ENCODE measurements at places on chromosomes 6 and 20. TPM values are rescaled to one million over a fixed set of nuclear protein-coding genes. Genes with fewer than 3 reads are reported as not detected.

DNA sequence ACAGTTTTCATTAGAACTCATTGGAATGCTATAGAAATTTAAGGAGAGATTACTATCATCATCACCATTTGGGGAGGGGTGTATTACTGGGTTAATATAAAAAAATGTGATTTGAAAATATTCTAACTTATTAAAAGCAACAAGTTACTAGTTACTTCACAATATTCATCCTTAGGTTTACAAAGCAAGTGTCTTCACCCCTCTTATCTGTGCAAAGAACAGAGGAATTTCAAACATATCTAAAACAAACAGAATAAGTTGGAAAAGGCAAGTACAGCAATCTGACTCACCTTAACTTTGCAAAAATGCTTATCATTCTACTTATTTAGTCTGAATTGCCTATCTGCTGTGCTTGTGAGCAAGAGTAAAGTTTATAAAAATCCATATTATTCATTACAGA lies 32.9 kb downstream of the DCBLD1 start:
- DNase-seq: no peak

DNA sequence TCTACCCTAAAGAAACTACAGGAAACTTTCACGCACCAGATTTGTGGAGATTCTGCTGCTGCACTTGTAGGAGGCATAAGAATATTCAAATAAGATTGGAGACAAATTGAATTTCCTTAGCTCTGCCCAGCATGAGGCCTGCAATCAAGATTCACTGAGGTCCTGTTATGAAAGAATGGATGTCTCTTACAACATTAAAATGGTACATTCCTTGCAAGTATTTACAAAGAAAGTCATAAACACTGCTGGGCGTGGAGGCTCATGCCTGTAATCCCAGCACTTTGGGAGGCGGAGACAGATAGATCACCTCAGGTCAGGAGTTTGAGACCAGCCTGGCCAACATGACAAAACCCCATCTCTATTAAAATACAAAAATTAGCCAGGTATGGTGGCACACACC lies 74.0 kb upstream of the MAP3K4 start:
- no peak for DNase-seq

DNA sequence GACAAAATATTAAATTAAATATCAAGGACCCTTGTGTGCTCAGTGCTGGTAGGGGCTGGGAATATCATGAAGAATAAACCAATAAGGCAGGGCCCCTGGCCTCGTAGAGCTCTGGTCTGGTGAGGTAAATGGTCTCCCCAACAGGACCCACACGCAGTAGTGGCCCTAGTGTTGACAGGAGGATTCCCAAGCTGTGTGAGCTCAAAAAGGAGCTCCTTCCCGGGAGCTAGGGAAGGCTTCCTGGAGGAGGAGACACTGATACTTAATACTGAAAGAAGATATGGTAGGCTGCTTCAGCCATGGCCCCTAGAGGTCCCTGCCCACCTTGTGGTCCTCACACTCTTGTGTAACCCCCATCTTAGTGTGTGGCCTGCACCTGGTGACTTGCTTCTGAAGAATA lies 209.1 kb downstream of the NFATC2 start:
- no peak for DNase-seq

GRCh38 chr20:6115221-6115895 lies 7.5 kb downstream of the FERMT1 start:
- no peak for DNase-seq

DNA sequence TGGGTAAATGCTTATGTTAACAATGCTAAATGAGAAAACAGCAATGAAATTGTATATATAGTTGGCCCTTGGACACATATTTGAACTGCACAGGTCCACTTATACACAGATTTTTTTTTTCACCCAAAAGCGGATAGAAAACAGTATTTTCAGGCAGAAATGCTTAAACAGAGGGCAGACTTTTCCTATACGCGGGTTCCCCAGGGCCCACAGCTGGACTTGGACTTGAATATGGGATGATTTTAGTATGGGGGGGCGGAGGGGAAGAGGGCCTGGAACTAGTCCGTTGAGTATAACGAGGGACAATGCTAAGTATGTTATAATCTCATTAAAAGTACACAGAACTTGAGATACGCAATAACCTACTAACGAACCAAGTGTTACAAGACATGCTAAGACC lies 1.1 kb upstream of the PRSS35 start:
- DNase-seq: no peak

DNA sequence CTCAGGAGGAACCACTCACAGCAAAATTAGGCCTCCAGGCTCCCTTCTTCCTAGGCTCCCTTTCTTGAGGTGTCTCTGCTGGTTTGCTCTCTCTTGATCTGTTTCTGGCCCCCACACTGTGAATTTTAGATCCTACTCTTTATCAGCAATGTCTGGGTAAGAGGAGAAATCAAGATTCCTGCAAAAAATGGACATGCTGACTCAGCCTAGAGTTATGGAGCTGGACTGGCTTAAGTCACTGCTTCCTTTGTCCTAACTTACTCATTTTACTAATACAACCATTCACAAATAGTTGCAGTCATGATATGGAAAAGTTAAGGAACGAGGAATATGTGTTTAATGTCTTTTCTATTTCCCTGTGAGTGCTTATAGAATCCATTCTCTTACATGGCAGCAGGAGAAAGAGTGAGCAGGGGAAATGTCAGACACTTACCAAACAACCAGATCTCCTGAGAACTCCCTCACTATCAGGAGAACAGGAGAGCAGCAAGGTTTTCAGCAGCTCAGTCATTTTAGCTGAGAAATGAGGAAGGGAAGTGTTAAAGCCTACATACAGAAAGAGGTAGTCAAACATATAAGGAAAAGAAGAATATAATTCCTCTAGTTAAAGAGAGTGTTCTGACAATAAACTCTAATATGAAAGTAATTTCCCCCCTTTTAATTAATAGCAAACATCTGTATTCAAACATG lies 160.8 kb downstream of the PDE7B start:
- DNase-seq: no peak

DNA sequence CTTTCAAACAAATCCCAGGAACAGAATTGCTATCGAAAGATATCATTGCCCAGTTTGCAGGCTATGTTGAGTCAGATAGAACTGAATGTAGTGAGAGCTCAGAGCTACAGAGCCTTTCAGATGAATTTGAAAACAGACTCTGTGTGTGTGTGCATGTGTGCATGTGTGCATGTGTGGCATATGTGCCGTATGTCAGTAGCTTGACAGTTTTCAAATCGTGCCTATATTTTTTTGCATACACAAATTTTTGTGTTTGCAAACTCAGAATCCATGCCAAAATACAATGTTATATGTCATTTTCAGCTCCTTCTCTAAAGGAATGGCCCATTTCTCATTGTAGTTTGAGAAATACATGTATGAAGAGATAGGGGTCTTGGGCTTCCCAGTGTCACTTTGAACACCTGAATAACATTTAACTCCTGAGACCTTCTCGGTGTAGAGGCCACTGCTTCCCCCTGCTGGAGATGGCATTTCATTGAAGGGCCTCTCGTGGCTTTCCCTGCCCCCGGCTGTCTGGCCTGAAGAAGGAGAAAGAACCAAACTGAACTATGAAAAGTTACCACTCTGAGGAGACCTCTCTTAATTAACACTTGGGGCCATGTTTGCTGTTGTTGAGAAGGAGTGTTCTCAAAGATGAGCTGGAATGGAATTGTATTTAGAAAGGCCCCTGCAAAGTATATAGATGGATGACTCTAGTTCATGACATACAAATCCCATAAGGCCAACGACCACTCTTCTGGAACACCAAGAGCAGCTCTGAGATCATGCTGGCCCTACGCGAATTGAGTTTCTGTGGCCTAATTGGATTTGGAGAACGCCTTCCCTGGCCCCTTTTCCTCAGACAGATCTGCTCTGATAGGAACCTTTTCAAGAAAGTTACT lies 58.7 kb downstream of the VAPB start:
- no peak for DNase-seq

GRCh38 chr6:108163267-108163643 lies 2.6 kb upstream of the NR2E1 start:
- DNase-seq: no peak

GRCh38 chr6:25710287-25710686 lies 44.3 kb upstream of the SLC17A4 start:
- DNase-seq: no peak

DNA sequence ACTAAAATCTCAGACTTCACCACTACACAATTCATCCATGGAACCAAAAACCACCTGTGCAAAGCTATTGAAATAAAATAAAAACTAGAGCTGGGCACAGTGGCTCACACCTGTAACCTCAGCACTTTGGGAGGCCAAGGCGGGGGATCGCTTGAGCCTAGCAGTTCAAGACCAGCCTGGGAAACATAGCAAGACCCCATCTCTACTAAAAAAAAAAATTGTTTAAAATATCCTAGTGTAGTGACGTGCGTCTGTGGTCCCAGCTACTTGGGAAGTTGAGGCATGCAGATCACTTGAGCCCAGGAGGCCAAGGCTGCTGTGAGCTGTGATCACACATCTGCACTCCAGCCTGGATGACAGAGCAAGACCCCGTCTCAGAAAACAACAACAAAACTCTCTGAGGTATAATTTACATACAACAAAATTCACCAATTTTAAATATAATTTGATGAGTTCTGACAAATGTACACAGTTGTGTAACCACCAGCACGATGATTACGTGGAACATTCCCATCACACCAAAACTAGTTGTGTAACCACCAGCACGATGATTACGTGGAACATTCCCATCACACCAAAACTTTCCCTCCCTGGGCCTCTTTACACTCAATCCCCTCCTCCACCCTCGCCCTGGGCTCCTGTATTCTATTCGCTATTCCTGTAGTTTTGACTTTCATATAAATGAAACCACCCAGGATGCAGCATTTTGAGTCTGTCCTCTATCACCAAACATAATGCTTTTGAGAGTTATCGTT lies 107.5 kb downstream of the TAF4 start:
- no peak for DNase-seq

The HLA-DRB5 gene
- polyA plus RNA-seq: 3.0 TPM

The BCAS1 gene
- 3.6 TPM for polyA plus RNA-seq

The HIVEP2 gene
- polyA plus RNA-seq: 15.6 TPM

All from forelimb muscle (tissue), 1 donor.